Activated CD8-positive, alpha-beta T cell treated with anti-CD3 and anti-CD28 coated beads for 36 hours (primary cell): ENCODE measurements at places on chromosomes 1 and 21. TPM values are rescaled to one million over a fixed set of nuclear protein-coding genes. Genes with fewer than 3 reads are reported as not detected.

DNA sequence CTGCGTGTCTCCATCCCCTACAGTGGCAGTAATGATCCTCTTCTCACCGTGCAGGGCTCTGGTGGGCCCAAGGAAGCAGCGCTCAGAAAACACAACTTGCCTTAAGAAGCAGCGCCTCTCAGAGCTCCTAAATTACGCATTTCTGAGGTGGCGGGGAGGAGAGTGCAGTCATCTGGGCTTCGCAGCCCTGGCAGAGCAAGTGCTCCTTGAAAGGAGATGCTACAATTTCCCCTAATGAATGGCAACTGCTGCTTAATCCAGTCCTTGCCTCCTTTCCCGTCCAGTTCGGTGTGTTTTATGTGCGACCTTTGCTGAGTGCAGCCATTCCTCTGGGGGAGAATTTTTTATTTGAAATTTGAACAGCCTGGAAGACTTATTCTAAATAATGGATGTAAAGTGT is 287.3 kb downstream of the PTPRU start:
- no peak for DNase-seq

IFI44 gene
- 37.2 TPM for total RNA-seq

GRCh38 chr1:235277709-235278108 is 50.3 kb downstream of the ARID4B start:
- no peak for DNase-seq

DNA sequence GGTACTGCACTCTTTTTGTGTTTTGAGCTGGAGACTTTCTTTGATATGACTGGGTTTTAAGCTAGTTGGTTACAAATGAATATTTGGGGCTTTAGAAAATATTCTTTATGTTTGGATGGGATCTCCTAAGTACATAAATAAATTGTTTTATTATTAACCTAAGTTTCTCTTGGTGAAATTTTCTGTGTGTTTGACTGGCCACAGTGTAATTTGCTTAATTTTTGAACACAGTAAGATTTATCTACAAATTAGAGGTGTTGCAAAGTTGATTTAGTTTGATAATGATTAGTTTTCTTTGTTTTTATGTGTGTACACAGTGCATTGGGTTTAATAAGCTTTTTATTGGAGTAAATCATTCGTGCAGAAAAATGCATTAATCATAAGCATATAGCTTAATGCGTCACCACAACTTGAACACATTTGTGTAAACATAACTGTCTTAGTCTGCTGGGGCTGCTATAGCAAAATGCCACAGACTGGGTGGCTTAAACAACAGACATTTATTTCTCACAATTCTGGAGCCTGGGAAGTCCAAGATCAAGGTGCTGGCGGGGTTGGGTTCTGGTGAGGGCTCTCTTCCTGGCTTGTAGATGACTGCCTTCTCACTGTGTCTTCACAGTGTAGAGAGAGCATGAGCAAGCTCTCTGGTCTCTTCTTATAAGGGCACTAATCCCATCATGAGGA is 17.4 kb upstream of the SLC6A9 start:
- DNase-seq = no peak

GRCh38 chr1:244435562-244436205 is 16.0 kb downstream of the ADSS2 start:
- peak; percentile 59 for DNase-seq

- no peak for DNase-seq
Observed at GRCh38 chr1:108051631-108052377, 86.8 kb upstream of the VAV3 start.

DNA sequence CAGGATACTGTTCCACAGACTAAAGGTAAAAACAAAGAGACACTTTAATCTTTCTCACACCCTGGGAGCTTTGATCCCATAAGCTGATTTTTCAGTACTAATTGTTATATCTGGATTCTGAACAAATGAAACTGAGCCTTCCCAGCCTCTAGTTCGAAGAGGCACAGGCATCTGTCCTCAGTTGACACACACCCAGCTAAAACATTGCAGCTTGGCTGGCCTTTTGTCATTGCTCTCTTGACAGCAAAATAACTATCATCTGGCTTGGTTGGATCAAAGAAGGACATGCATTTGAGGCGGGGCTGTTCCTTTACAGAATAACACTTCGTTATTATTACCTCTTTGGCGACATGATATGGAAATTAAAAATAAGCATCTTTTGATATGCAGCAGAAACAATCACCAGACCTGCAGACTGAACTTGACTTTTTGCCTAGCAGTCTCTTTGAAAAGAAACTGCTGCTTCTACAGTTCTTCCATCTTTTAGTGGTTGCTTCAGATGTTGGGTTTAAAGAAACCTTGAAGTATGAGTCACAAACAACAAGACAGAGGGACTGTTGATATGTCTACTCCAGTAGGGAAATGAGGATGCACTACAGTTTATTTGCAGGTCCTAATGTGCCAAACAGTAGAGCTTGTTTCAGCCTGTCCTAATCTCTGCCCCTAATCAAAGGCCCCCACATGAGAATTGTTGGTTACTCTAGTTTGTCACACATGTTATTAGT is 166.5 kb downstream of the TPR start:
- no peak for DNase-seq

SAMD13 gene
- total RNA-seq = 1.2 TPM

DNA sequence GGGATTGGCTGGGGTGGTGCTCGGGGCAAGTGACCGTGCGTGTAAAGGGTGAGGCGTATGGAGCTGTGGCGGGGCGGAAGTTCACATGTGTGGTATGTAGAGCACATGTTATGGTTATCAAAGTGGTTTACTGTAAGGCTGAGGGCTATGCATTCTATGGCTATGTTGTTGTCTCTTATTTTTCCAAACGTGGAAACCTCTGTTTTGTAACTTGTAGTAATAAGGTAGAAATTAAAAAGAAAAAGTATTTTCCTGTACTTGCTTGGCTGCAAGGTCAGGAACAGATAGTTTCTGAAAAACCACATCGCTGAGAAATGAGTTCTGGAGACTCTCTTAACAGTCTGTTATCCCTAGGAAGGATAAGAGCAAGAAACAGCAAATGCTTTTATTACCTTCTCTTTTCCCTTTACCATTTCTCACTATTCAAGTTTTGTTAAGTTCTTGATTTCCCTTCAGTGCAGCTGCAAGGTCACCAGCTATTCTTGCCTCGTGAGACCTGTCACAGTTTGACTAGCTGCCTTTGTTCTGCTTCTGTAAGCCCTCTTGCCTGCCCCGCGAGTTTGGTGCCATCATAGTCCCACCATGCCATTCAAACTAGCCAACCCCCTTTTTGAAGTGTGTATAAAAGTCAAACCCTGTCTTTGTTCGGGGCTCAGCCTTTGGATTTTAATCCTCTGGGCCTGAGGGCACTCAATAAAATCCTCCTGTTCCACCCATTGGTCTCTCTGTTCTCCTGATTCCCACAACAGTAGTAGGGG is 9.5 kb downstream of the RNU1-2 start:
- peak; percentile 51 for DNase-seq

CRYAA gene
- not detected for total RNA-seq

GRCh38 chr1:155184835-155185782 is 11.5 kb downstream of the TRIM46 start:
- DNase-seq = no peak

FOXD3 gene
- total RNA-seq = not detected

DNA sequence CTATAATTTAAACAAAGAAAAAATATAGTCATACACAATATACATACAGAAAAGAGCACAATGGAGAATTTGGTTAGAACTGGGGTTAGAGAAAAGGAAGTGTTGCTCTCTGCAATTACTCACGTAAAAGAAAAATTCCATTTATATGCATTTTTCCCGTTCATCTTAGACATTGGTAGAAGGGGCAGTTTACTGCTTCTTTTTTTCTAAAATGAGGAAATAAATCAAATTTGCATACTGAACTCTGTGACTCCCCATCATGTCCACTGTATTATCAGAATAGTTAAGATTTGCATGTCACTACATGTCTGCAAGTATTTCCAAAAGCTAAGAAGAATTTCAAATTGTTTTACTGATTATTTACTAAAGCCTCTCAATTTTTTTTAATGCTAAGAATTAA is 44.1 kb upstream of the C1orf105 start:
- no peak for DNase-seq
